ENCODE measurements at places on chromosomes 2 and 18. TPM values are rescaled to one million over a fixed set of nuclear protein-coding genes. Genes with fewer than 3 reads are reported as not detected.

MROH2A gene
- not detected for total RNA-seq

LOXHD1 gene
- total RNA-seq: not detected

UGT1A6 gene
- not detected for total RNA-seq

CXCR1 gene
- total RNA-seq: not detected

AFF3 gene
- 0.50 TPM for total RNA-seq

MRPL53 gene
- 38.0 TPM for total RNA-seq

ABCB11 gene
- not detected for total RNA-seq

STARD6 gene
- not detected for total RNA-seq

FAM228A gene
- 0.99 TPM for total RNA-seq

NCKAP5 gene
- 2.6 TPM for total RNA-seq

RNF181 gene
- total RNA-seq: 187 TPM

GPAT2 gene
- total RNA-seq: 3.9 TPM

GPR55 gene
- total RNA-seq: not detected

CYP26B1 gene
- 0.51 TPM for total RNA-seq

CHST9 gene
- not detected for total RNA-seq

FSHR gene
- total RNA-seq: not detected
